ENCODE measurements at places on chromosomes 2 and 18. TPM values are rescaled to one million over a fixed set of nuclear protein-coding genes. Genes with fewer than 3 reads are reported as not detected.

Gene LCT
- 0.03 TPM for total RNA-seq

Gene CFAP65
- 0.17 TPM for total RNA-seq

Gene ANKRD30B
- total RNA-seq = not detected

Gene UGT1A3
- total RNA-seq = 0.09 TPM

Gene PSME4
- total RNA-seq = 44.3 TPM

Gene ARHGAP28
- not detected for total RNA-seq

Gene EMILIN1
- 0.56 TPM for total RNA-seq

Gene CFAP221
- 0.14 TPM for total RNA-seq

Gene PLEK
- total RNA-seq = not detected

Gene EPC2
- 10.3 TPM for total RNA-seq

Gene SEMA4C
- total RNA-seq = 18.6 TPM

Gene CHST9
- total RNA-seq = not detected

Gene HOXD10
- 4.8 TPM for total RNA-seq

Gene LYG2
- not detected for total RNA-seq

Gene EN1
- 0.99 TPM for total RNA-seq

Gene GREB1L
- 5.4 TPM for total RNA-seq

Gene DAW1
- total RNA-seq = 2.1 TPM

Gene DSG2
- total RNA-seq = 59.6 TPM

Gene NYAP2
- total RNA-seq = not detected

Gene TAF4B
- total RNA-seq = 3.9 TPM

Gene NOSTRIN
- 1.2 TPM for total RNA-seq

Gene SERPINB11
- total RNA-seq = 0.03 TPM

Gene ASXL3
- total RNA-seq = not detected

Gene XDH
- 1.2 TPM for total RNA-seq

Gene UGT1A5
- total RNA-seq = 0.09 TPM

Gene CYP27C1
- 3.3 TPM for total RNA-seq

Gene ACVR1C
- total RNA-seq = 0.03 TPM

Gene VRK2
- total RNA-seq = 27.7 TPM

Gene PPP1CB
- total RNA-seq = 162 TPM

Gene ABCG8
- not detected for total RNA-seq

Gene NDC80
- total RNA-seq = 10.9 TPM

Gene FOXD4L1
- total RNA-seq = 0.35 TPM

Gene CRYGD
- total RNA-seq = not detected

Gene CCDC195
- not detected for total RNA-seq

Gene RRM2
- 239 TPM for total RNA-seq

Gene KCNIP3
- 2.3 TPM for total RNA-seq

Gene CYB5A
- 127 TPM for total RNA-seq

Gene GREB1
- total RNA-seq = 2.3 TPM

Gene STAM2
- total RNA-seq = 7.5 TPM

Gene REG3A
- total RNA-seq = not detected

Gene PDE11A
- 0.43 TPM for total RNA-seq

Gene TRIM54
- total RNA-seq = 1.2 TPM

Gene MAP2
- total RNA-seq = 1.5 TPM

Gene PKDCC
- total RNA-seq = 21.7 TPM

Gene GAREM1
- 5.6 TPM for total RNA-seq

Gene CTLA4
- not detected for total RNA-seq

Gene LOXL3
- total RNA-seq = 0.60 TPM

Gene GAREM2
- 7.4 TPM for total RNA-seq

Gene RIT2
- total RNA-seq = not detected

Gene SERPINB12
- not detected for total RNA-seq

Gene TCF7L1
- 11.5 TPM for total RNA-seq

Gene ACADL
- not detected for total RNA-seq

Gene DAPL1
- 0.16 TPM for total RNA-seq

Gene FOXI3
- 0.06 TPM for total RNA-seq

Gene IL1R2
- 1.1 TPM for total RNA-seq

Gene CLEC4F
- total RNA-seq = not detected

Gene G6PC2
- total RNA-seq = not detected

All from A549 treated with AZD2906 at 1 μM for 4 hours (cell line).